ENCODE measurements at places on chromosomes 7 and 10.

DNA sequence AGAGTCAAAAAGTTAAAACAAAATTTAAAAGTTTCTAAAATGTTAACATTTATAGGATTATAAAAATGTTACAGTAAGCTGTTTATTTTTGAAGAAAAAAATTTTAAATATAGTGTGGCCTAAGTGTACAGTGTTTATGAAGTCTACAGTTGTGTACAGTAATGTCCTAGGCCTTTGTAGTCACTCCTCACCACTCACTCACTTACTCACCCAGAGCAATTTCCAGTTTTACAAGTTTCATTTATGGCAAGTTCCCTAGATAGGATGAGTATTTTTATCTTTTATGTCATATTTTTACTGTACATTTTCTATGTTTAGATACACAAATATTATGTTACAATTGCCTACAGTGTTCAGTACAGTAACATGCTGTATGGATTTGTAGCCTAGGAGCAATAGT lies 419.9 kb downstream of the ARL4A start:
- DNase-seq, result no peak

GRCh38 chr10:3783316-3783681 lies 1.7 kb downstream of the KLF6 start:
- no peak for DNase-seq

DNA sequence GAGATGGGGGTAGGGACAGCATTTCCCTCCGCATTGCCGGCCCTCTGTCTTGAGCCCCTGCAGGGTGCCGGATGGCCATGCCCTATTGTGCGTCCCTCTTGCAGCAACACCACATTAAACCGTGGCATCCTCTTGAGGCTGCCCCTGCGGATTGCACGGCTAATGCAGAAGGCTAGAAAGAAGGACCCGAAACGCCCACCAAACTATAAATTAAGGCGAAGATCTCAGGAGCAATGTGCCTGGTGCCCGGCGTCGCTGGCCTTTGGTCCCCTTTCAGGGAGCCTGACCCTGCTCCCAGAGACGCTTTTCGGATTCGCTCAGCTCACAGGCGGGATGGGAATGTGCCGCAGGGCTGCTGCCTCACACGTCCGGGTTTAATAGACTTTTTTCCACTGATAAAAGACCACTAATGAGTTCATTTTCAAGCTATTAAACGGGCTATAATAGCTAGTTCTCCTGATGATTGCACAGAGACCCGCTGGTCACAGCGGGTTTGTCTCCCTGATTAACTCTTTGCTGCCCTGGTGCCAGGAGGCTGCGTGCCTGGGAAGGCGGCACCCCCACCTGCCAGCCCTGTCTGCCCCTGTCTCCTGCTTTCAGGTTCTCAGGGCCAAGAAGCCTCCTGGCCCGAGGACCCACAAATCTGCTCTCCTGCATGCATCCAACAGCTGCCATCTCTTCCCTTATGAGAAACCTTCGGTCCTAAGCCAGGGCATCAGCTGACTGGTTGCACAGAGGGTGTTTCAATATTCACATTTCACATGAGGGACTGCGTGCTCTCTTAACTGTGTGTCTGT lies 128.3 kb downstream of the ADARB2 start:
- no peak for DNase-seq

DNA sequence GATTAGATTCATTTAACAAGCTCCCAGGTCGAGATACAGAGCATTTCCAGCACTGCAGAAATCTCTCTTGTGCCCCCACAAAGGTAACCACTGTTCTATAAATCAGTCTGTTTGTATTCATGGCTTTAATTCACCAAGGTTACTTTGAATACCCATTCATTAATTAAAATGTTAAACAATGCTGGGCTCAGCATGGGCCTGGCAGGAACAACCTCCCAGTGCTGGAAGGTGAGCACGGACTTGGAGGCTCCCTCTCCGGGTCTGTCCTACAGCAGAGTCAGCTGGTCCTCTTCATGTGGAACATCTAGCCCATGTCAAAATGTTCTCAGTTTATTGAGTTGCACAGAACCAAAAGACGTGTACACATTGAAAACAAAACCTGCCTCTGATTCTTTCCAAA lies 15.6 kb upstream of the EFCAB10 start:
- DNase-seq, result no peak

- no peak for DNase-seq
These were observed 2.6 kb downstream of the COX19 start for GRCh38 chr7:972676-973309.

DNA sequence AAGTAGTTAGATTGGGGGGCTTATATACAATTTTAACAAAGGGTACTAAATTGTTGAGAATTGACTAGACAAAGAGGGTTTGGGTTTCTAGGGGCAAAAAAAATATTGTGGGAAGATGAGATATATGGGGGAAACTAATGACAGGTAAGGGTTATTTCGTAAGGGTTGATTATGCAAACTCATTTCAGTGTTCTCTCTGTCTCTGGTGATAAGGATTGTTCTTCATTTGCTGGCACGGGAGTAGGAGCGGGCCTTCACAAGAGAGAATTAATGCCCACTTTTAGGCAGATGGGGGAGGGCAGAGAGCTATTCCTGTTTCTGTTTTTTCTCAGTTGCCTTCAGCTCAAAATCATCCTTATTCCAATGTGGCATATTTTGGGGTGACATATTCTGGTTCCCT lies 258.4 kb downstream of the EXOC4 start:
- DNase-seq, result no peak

GRCh38 chr7:94928168-94928707 lies 20.8 kb downstream of the PPP1R9A start:
- DNase-seq, result no peak

GRCh38 chr10:132574783-132575319 lies 37.3 kb downstream of the INPP5A start:
- no peak for DNase-seq

DNA sequence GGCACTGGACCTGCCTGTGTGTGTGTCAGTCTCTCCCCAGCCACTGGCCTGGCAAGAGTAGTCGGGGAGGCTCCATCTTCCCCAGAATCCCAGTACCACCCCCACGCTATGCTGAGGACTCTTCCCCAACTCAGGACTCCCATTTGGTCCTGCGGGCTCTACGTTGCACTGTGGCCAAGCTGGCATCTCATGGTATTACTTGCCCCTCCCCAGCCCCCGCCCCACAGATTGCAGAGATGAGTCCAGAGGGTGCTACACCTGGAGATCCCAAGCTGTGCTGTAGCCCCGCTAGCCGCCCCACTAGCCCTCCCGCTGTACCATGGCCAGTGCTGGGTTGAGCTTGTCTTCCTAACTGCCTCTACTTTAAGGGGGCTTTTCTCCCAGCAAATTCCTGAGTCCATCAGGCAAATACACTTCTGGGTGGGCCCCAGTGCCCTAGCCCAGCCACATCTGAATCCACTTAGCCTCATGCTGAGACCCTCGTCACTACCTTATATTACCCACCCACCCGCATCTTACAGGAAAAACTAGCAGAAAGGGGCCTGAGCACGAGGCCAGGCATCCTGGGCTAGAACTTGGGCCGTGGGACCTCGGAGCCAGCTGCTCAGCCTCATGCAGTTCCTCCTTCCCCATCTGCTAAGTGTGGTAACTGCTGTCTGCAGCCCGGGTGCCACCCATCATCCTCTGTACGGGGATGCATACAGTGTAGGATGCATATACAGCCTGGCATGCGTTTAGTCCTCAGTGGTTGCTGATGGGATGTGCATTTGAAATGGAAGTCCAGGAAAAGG lies 65.8 kb upstream of the CACUL1 start:
- DNase-seq, result no peak

DNA sequence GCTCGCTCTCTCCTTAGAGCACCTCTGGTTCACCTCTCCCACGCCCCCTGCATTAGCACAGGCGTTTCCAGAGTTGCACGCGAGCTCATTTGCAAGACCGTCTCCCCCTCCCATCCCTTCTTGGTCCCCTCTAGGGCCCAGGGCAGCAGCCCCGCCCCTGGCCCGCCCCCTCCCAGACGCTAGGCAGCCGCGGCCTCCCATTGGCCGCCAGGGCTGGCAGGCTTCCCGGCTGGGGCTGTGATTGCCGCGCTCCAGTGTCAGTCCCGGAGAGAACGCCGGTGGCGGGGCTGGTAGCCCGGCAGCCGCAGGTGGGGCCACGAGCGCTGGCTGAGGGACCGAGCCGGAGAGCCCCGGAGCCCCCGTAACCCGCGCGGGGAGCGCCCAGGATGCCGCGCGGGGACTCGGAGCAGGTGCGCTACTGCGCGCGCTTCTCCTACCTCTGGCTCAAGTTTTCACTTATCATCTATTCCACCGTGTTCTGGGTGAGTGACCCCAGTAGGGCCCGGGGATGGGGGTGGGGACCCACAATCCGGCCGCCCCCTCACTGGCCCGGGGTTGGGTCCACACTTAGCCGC lies at the start of gene TSPAN15:
Gene TSPAN15 (plus strand): TSS at position 257 of the 575 bp plus-strand sequence. CDS start 130 bp downstream, at position 387.
- peak; percentile 49 for DNase-seq

- no peak for DNase-seq
These were observed 58.6 kb downstream of the PDGFA start for GRCh38 chr7:461117-461452.

GRCh38 chr7:146768957-146769356 lies 652.4 kb downstream of the CNTNAP2 start:
- no peak for DNase-seq

DNA sequence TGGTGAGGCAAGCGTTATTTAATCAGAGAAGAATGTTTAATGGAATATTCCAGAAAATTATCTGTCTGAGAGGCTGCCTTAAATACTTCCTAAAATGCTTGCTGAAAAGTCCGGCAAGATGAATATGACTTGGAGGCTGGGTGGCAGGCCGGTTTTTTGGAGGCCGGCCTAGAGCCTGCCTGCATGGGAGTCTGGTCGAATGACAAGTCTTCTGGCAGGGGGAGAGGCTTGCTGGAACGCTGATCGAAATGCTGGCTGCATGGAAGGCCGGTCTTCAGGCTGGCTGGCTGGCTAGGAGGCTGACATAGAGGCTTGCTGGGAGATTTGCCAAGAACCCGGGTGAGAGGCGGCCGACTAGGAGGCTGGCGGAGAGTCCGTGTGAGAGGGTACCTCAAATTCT lies 135.7 kb downstream of the OR13A1 start:
- no peak for DNase-seq

- no peak for DNase-seq
These were observed 5.1 kb upstream of the ITPRID1 start for GRCh38 chr7:31508823-31509222.

DNA sequence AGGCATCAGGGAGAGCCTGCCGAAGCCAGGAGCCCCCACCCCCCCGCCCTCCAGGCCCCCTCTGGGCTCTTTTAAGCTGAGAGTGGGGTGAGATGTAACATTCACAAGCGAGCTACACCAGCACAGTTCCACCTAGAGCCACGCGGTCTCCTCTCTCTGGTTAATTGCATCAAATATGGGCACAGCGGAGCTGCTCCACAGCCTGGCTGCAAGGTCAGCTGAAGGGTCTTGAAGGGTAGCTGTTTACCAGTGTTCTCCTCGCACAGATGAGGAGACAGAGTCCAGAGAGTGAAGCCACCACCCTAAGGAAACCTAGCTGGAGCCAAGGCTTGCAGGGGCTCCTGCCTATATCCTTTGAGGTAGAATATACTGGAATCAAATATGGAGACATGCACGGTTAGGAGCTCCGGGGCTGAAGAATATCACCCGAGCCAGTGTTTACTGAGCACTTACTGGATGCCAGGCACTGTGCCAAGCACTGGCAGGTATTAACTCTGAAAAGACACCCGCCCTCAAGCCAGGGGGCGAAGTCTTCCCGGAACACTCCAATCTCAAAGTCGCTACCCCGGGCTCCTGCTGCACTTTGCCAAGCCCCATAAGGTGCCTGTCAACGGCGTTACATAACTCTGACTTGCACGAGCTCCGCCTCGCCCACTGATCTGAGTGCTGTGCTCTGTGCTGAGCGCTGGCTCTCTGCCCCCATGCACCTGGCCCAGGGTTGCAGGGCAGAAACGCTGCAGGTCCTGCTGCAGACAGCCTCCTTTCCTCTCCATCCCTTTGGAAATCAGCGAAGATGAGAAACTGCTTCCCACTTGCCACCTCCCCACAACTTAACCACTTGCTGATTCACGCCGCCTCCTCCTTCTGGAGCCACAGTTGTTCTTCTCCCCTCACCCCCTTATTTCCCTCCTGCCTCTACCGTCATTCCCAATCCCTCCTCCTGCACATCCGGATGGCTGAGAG lies 5.4 kb downstream of the CHST15 start:
- no peak for DNase-seq

DNA sequence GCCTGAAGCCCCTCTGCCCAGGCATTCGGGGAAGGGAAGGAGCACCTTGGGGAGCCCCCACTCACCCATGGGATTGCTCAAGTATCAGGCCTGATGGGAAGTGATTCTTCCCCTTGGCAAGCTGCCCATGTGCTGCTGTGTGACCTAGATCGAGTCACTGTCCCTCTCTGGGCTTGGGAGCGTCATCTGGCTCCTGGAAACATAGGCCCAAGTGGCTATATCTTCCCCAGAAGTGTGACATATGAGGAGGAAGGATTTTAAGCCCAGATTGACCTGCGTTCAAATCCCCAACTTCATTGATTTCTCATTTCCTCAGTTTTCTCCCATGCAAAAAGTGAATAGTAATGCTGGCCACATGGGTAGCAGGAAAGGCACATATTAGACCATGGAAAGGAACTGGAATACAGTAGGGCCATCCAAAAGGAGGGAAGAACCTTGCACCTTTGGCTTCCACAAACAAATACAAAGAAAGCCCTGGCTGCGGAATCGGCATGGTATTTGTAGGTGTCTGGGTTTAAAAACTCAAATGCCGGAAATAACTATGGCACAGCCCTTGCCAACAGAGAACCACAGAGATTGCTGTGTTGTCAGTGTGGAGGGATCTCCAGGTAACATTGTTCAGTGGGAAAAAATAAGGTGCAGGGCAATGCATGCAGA lies 169.5 kb upstream of the ZMIZ1 start:
- DNase-seq, result no peak

GRCh38 chr7:69739931-69740431 lies 141.7 kb downstream of the AUTS2 start:
- DNase-seq, result no peak

GRCh38 chr10:110273474-110273873 lies 31.2 kb downstream of the SMNDC1 start:
- peak; percentile 16 for DNase-seq
